NCI-H2029 (cell line): ENCODE measurements at places on chromosomes 12 and 14.

DNA sequence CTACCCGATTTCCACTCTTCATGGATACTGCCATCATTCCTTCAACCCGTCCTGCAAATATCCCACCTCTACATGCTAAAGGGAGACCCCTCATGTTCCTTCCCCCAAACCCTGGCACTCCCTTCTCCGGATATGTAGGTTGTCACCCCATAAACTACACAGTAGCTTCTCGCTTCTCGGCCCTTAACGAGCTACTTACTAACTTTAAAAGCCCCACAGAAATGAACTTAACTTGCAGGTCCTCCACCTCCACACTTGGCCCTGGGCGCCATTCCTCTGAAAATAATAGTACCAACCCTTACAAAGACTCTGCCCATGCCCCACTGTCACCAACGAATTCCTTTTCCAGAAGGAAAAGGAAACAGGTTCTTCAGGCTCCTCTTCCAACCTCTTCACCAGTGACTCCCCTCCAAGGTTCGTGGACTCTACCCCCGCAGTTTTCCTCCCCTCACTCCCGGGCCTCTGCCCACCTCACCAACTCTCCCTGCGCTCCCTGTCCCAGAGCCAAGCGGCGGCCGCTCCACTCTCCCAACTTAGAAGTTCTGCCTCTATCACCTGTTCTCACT is 1.2 kb downstream of the SPPL3 start:
- DNase-seq, result no peak

GRCh38 chr12:70468741-70469140 is 102.7 kb downstream of the KCNMB4 start:
- DNase-seq, result no peak

GRCh38 chr12:101764051-101764792 is 25.0 kb upstream of the SYCP3 start:
- DNase-seq, result no peak

DNA sequence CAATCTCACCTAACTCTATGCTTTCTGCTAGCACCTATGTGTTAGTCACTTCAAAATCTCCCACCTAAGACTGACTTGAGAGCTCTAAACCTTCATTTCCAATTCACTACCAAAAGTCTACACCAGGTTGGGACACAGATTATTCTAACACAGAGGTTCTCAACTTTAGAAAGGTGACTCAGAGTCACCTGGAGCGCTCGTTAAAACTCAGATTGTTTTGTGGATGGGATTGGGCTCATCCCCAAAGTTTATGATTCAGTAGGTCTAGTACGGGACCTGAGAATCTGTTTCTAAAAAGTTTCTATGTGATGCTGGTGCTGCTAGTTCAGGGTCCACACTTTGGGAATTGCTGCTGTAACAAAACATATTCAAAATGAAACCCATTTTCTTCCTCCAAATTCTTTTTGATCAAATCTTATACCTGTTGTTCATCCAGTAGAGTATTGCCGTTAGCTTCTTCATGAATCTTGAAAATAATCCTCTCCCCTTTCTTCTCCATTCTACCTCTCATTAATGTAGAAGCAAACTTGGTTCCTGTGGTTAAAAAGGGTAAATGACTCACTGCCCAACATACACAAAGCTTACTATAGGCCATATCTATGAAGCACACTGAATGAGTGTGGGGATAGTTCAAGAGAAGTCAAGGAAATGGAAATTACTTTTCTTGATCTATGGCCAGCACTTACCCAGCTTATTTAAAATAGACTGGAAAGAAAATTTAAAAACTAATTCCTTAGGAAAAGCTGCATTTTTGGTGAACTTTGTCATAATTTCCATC is 206.7 kb downstream of the KIF21A start:
- DNase-seq, result no peak

GRCh38 chr12:57471661-57472060 is 8.0 kb downstream of the ARHGAP9 start:
- DNase-seq, result no peak

- DNase-seq, result no peak
Observed at GRCh38 chr12:30110958-30111586, 327.3 kb upstream of the TMTC1 start.

- no peak for DNase-seq
Observed at GRCh38 chr14:34107441-34107840, 156.6 kb upstream of the EGLN3 start.

DNA sequence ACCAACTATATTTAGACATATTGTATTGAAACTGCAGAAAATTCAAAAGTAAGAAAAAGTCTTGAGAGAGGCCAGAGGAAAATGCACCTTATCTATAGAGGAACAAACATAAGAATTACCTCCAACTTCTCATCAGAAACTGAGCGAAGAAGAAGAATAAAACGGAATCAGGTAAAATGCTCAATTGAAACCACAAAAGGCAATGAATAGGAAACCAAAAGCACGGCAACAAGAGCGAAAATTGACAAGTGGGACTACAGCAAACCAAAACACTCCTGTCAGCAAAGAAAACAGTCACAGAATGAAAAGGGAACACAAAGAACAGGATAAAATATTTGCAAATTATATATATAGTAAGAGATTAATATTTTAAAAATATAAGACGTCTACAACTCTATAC is 61.9 kb upstream of the PARP11 start:
- DNase-seq, result no peak

GRCh38 chr12:103645202-103645601 is 58.1 kb downstream of the STAB2 start:
- DNase-seq, result no peak

DNA sequence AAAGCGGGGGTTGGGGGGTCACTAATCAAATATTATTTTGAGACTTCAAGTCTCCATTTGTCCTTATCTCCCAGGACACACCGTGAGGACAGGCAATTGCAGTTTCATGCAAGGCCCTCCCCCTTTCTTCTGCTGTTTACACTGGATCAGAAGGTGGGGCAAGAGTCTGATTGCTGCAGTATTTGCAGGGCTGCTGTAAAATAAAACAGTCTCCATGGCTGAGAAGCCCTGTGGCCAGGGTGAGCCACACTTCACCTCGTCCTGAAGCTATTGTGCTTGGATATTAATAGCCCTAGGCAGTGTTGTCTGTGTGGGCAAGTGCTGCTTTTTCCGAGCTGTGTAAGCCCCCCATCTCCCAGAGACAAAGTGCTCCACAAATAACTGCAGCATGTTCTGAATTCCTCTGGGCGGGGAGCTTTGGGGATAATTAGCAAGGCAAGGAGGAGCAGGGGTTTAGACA is 187.4 kb upstream of the NTF3 start:
- DNase-seq, result no peak

GRCh38 chr12:89709995-89710872 is 1.6 kb upstream of the ATP2B1 start:
- DNase-seq, result no peak

- DNase-seq, result no peak
Observed at GRCh38 chr12:104502638-104503037, 45.9 kb downstream of the CHST11 start.

- DNase-seq, result no peak
Observed at GRCh38 chr12:5612556-5613410, 180.9 kb downstream of the NTF3 start.

- DNase-seq, result no peak
Observed at GRCh38 chr12:27162229-27162537, 79.8 kb upstream of the C12orf71 start.

GRCh38 chr14:53027041-53027440 is 76.2 kb upstream of the FERMT2 start:
- DNase-seq, result no peak

- no peak for DNase-seq
Observed at GRCh38 chr12:123444092-123445026, 7.9 kb upstream of the RILPL2 start.

- no peak for DNase-seq
Observed at GRCh38 chr14:96051231-96051630, 12.1 kb downstream of the C14orf132 start.

DNA sequence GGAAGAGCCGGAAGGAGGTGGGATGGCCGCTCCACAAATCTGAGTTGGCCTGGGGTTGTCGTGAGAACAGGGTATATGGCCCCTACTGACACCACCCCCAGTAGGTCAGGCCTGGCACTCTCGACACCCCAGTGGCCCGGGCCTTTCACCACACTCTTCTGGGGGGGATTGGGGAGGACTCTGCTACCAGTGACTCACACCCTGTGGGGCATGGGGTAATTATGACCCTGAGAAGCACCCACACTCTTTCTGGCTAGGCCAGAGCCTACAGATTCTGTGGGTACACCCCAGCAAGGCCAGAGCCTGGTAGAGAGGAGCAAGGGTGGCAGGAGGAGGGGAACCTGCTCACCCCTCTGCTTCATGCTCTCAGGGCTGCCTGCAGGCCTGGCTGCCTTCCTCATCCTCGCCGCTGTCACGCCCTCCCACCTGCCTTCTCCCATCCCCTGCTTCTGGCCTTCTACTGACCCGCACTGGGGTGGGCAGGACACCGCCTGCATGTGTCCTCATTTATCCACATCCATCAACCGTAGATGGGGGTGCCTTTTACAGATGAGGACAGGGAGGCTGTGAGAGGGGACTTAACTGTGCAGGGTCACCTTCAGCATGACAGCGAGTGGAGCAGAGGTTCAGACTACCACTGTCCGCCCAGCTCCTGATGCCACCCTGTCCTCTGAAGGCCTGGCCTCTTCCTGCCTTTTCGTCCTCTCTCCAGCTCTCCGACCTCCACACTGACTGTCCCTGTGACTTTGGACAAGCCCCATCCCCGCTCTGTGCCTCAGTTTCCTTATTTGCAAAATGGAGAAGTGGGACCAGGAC is 18.4 kb downstream of the ASB2 start:
- DNase-seq, result no peak

- DNase-seq, result no peak
Observed at GRCh38 chr14:95739356-95739755, 25.4 kb upstream of the TCL1A start.

DNA sequence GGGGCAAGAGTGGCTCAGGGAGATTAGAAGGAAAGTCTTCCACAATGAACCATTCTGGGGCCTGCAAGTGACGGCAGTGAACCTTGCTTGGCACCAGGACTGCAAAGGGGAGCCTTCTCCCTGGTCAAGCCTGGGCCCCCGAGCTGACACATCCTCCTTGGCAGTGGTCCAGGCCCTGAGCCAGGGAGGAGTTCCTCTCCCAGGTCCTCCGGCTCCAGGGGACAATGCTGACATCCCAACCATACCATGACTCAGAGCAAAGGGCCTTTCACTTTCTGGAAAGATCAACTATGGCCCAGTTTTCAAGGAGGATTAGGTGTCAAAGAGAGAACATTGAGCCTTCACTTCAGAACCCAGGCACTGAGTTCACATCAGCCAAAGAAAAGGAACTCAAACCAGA is 756.5 kb upstream of the TBX3 start:
- peak; percentile 41 for DNase-seq

- no peak for DNase-seq
Observed at GRCh38 chr12:3132636-3133404, 55.6 kb downstream of the TSPAN9 start.

DNA sequence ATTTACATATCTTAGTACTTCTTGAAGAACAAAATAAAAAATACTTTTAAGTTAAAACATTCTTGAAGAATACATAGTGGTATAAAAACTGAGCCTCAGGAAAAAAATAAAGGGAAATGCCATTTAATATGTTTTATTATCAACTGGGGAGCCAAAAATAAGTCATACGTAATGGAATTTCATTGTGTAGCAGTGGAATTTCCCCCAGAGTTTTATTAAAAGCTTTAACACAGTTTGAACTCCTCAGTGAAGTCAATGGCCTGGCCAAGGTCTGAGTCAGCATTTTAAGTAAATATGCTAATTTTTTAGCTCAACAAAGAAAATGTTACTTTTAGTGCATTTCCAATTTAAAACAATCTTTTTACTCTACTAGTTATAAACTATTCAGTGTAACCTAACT is 350.1 kb upstream of the ATP2B1 start:
- DNase-seq, result no peak

DNA sequence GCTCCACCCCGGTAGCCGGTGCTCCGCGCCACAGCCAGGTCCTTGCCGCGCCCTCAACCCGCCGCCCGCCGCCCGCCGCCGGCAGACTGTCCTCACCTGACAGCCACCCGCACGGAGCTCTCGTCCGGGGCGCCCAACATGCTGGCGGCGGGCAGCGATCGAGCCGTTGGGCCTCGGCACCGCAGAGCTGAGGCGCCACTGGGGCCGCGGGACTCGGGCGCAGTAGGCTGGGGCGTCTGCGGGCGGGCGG is 164 bp downstream of the KIF21A start:
- DNase-seq, result no peak

- DNase-seq, result no peak
Observed at GRCh38 chr12:44960423-44960822, 84.3 kb upstream of the NELL2 start.

DNA sequence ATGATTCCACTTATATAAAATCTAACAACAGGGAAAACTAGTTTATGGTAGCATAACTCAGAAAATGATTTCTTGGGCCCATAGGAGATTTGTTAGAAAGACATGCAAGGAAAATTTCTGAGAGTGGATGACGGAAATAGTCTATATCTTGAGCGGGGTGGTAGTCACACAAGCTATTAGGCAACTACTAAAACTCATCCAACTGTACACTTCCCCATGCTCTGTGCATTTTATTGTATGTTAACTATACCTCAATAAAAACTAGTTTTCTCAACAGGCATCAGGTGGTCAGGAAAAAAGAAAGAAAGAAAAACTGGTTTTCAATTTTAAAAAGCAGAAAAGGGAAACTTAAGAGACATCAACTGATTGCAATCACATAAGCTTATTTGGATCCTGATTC is 9.9 kb downstream of the SLC5A8 start:
- DNase-seq, result no peak

DNA sequence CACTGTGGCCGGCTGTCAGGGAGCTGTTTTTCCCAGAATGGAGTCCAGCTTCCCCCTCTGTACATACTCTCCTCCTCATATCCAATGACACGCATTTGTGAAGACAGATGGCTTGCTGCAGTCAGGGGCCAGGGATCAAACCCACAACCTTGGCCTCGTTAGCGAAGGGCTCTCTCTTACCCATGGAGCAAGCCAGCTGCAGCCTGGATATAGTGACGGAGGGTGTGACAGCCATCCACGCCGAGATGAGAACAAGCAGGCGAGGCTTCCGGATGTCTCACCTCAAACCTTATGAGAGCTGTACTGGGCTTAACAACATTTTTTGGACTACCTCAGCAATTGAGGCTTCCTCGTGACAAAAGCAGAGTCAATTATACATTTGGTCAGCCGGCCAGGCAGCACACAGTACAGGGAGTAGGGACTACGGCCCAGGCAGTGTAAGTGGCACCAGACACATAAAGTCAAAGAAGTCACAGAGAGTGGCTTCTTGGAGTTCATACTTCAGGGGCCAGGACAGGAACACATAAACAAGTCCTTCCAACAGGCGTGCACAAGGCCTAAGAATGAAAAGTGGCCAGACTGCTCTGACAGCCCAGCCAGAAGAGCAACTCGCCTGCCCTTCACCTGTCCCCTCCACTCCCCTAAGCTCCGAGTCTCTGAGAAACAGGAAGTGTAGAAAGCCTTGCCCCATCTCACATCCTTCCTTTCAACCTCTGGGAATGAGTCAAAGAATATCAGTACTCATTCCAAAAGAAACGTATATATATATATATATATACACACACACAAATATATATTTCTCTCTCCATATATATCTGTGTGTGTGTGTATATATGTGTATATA is 115.1 kb downstream of the TTC7B start:
- DNase-seq, result no peak
